Hematopoietic multipotent progenitor cell treated with erythropoietin and hydrocortisone succinate and interleukin-3 and kit ligand, for 4 days (in vitro differentiated cells): ENCODE measurements at places on chromosomes 12 and 14.
A peak's percentile ranks its signal among the peaks of the same experiment; 100 is the strongest.

GRCh38 chr14:105258846-105259245, 10.5 kb downstream of the BTBD6 start:
- no peak for DNase-seq

DNA sequence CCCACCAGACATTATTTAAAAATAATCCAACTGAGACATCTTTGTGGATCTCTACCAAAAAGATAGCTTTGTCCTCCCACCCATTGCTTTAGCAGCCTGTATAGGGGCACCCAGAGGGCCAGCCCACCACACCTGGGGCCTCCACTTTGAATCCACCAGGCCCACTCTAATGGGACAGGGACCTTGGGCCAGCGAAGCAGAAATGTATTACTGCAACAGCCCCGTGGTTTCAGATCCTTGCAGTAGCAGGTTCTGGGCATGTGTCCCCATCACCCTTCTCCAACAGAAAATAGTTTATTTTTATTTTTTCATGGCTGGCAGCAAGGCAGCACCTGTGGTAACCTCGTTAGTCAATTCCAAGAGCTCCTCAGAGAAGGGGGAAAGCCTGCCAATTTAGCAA, 218.4 kb downstream of the ZFP36L1 start:
- DNase-seq, result no peak

DNA sequence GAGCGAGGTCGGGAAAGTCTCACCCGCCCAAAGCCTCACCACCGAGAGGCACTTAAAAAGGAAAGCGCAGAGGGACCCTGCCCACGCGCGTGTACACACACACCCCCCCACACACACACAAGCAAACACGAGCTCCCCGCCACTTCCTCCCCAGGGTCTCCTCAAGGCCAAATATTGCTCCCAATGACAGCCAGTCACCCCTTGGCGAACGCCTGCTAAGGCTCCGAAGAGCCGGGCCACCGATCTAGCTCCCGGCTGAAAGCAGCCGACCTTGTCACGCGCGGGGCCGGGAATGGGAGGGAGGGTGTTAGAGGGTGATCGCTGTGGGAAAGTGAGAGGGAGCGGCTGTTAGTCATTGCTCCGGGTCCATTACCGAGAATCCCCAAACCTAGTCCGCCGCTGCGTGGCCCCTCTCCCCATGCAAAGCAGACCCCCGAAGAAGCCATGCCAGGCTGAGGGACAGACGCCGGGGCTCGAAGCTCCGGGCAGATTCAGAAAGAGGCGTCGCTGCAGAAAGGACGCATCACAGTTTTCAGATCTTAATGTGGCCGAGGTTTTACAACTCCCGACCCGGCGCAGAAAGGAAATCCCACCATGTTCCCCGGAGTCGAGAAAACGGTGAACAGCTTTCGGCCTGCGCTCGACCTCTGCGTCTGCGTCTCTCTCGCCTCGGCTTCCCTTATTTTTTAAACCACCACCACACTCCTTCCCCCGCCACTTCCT, 2.6 kb downstream of the BMP4 start:
- DNase-seq, result peak; percentile 58

DNA sequence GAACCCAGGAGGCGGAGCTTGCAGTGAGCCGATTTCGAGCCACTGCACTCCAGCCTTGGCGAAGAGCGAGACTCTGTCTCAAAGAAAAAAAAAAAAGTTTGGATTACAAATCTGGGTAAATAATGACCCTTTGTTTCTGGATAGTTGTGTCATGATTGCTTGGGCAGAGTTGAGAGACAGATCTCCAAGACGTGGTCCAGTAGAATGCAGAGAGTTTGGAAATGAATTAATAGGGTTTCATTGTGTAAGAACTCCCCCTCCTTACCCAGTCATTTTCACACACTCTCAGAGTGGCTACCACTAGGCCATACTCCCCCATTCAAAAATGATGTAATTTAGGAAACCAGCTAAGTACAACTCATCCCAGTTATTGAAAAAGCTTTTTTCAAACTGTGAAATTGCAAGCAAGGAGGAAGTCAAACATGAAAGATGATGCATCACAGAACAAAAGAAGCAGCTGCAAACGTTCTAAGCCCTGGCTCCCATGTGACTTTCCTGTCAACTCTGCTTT, 1331.9 kb downstream of the AACS start:
- DNase-seq, result no peak

DNA sequence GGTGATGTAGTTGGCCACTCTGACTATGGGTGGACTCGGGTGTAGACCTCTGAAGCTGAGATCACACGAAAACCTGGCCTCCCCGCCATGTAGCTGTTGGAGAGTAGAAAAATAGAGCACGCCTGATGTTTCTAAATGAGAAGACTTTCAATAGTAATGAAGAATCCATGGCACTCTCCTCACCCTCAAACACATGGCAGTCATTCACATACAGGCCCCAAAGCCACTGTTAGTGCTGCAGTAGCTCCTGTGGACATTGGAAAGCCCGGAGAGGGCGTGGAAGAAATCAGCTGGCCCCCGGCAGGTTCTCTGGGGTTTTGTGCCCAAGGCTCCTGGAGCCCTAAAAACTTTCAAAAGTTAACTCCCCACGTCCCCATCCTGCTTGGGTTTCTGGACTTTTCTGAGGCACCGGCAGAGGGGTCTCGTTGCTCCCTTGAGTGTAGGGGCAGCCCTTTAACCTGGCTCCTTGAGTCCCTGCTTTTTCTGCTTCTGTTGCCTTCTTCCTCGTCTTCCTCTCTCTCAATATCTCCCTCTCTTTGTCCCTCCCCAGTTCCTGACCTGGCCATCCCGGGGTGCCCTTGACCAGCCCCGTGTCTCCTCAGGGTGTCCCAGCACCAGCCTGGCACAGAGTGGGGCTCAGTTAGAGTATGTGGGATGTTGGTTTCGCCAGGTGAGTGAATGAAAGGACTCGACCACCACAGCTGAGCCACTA, 8.3 kb downstream of the MEG3 start:
- DNase-seq, result no peak

GRCh38 chr12:6664902-6665301, 2.0 kb upstream of the ING4 start:
- no peak for DNase-seq

GRCh38 chr12:21561158-21561557, 35.1 kb downstream of the SPX start:
- DNase-seq, result no peak

DNA sequence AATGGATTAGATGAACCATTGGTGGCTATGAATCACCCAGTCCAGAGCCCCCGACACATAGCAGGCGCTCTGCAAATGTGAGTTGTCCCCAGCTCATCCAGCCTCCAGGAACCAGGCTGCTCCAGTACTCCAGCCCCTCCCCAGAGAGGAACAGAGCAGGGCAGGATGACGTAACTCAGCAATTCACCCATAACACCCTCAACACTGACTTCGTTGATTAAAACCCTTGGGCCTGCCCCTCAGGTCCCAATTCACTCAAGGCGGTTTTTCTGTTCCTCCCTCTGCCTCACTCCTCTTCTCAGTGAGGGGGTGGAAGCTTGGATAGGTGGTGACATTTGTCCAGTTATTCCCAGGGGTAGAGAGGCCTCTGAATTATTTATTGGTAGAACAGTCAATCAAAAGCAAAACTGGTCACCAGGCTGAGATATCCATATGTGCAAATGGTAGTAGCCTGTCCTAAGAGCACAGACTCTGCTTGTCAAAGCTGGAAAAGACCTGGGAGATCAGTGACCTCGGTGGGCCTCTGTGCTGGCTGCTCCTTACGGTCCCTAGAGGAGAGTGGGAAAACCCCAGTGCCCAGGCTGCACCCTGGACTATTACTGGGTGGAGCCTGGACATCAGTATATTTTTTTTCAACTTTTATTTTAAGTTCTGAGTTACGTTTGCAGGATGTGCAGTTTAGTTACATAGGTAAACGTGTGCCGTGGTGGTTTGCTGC, 97.0 kb downstream of the CMKLR1 start:
- no peak for DNase-seq

DNA sequence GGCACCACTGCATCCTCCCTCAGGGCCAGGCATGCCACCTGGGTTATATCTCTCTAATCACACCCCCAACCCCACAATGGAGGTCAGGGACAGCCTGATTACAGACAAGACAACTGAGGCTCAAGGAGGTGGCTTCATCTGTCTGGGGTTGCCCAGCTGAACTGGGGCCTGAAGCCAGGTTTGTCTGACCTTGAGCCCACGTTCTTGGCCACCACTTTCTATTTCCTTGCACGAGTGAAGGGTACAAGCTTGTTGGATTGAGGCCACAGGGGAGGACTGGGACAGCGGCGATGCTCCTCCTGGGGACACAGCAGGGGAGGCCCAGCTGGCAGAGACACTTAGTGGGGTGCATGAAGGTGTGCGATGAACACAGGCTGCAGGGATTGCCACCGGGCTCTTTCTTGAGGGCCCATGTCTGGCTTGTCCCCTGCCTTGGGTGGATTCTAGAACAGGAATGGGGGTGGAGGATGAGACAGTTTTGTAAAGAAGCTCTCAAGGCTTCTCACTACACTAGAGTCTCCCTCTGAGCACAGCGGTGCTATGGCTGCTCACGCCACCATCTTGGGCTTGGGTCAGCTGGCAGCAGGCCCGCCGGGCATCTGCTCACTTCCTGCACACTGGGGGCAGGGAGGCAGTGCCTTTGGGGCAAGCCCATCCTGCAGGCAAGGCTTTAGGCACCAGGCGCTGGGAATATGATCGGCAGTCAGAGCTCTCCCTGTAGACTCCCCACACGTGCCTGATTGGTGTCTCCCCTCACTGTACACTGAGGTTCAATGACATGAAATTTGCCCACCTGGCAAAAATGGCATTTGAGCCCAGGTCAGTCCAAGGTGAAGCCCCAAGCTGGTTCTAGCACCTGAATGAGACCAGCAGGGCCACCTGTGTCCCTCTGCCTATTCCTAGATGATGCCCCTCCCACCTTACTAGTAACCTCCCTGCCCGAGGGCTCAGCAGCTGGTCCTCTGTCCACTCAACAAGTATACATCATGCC, 16.0 kb downstream of the RITA1 start:
- DNase-seq, result no peak
